ENCODE measurements at places on chromosomes 5 and 9.
A peak's percentile ranks its signal among the peaks of the same experiment; 100 is the strongest.

DNA sequence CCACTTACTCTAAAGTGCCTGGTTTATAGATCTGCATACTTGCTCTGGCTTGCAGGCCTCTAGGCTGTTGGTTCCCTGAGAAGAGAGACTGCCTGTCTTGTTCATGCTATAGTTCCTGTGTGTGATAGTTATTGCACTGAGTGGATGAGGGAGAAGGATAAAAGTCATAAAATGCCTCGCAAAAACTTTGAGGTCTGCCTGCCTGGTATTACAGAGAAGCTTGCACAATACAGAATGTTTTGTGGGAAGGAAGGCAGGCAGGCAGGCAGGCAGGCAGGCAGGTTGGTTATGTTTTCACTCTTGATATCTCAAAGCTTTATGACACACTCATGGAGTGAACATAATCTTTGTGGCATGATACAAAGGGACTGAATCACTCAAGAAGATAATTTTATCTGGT is 287.1 kb downstream of the SLIT3 start:
- no peaks in the 10 kb centered on the region for H3K27me3 ChIP-seq
- no peak for DNase-seq
- H3K27ac ChIP-seq = no peak overlapping the region
- no peaks in the 10 kb centered on the region for H3K4me1 ChIP-seq

DNA sequence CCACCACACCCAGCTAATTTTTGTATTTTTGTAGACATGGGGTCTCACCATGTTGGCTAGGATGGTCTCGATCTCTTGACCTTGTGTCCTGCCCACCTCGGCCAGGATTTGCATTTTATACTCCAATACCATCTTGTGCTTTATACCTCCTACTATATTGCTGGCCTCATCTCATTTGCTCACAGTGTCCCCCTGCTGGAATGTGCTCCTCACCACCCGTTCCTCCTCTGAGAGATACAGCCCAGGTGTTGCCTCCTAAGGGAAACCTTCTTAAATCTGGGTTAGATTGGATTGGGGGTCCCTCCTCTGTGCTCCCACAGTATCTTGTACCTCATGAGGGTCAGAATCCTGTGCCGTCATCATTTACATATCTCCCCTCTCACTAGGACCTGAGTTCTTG is 131.7 kb downstream of the PAPPA start:
- H3K27me3 ChIP-seq = no peaks in the 10 kb centered on the region
- no peak overlapping the region for H3K4me3 ChIP-seq
- no peaks in the 10 kb centered on the region for H3K36me3 ChIP-seq
- no peak overlapping the region for H3K27ac ChIP-seq
- H3K4me1 ChIP-seq = no peaks in the 10 kb centered on the region

- no peak overlapping the region for H3K27ac ChIP-seq
- H3K27me3 ChIP-seq = no peaks in the 10 kb centered on the region
- DNase-seq = no peak
- no peaks in the 10 kb centered on the region for H3K4me1 ChIP-seq
Measured at GRCh38 chr9:110128664-110129329, 79.2 kb downstream of the C9orf152 start.

DNA sequence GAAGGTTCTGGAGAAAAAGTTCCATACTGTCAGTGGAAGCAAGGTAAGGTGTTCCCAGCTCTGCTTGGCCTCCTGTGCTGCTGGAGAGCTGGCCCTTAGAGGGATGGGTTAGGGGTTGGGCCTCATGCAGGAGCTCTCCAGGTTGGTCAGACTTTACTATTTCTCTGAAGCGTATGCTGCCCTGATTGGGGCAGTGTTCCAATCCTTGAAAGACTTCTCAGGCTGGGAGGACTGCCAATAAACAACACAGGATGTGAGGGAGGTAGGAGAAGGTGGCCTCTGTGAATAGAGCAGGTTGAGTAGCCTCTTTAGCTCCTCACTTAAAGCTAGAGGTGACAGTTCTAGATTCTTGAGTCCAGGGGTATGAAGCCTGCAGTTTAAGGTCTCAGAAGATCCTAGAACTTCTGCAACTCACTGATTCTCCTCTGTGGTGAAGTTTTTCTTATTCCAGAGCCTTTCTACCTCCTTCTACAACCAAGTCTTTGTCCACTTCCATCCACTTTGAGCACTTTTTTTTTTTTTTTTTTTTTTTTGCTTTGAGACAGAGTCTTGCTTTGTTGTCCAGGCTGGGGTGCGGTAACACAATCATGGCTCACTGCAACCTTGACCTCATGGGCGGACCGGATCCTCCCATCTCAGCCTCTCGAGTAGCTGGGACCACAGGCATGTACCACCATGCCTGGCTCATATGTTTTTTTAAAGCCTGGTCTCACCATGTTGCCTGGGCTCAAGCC is 3.0 kb downstream of the HNRNPAB start:
- H3K36me3 ChIP-seq = peaks cover 59% of the 10 kb centered on the region
- no peak overlapping the region for H3K4me3 ChIP-seq
- H3K27ac ChIP-seq = peak overlapping the region; percentile 73
- H3K27me3 ChIP-seq = no peaks in the 10 kb centered on the region

- no peaks in the 10 kb centered on the region for H3K4me1 ChIP-seq
- no peaks in the 10 kb centered on the region for H3K27me3 ChIP-seq
- H3K4me3 ChIP-seq = no peak overlapping the region
Measured at GRCh38 chr9:38357350-38358114, 35.0 kb upstream of the ALDH1B1 start.

GRCh38 chr9:127013597-127013996 is 99.0 kb downstream of the RALGPS1 start:
- H3K4me3 ChIP-seq = no peak overlapping the region
- DNase-seq = no peak
- no peaks in the 10 kb centered on the region for H3K4me1 ChIP-seq
- no peaks in the 10 kb centered on the region for H3K27me3 ChIP-seq
- H3K36me3 ChIP-seq = no peaks in the 10 kb centered on the region
- H3K27ac ChIP-seq = no peak overlapping the region

Data from CD4-positive, alpha-beta memory T cell (primary cell).